Lower leg skin (tissue), 4 donors: ENCODE measurements at places on chromosomes 5 and 9. TPM values are rescaled to one million over a fixed set of nuclear protein-coding genes. Genes with fewer than 3 reads are reported as not detected.

GRCh38 chr5:158922816-158923215 is 176.9 kb downstream of the EBF1 start:
- DNase-seq: no peak

DNA sequence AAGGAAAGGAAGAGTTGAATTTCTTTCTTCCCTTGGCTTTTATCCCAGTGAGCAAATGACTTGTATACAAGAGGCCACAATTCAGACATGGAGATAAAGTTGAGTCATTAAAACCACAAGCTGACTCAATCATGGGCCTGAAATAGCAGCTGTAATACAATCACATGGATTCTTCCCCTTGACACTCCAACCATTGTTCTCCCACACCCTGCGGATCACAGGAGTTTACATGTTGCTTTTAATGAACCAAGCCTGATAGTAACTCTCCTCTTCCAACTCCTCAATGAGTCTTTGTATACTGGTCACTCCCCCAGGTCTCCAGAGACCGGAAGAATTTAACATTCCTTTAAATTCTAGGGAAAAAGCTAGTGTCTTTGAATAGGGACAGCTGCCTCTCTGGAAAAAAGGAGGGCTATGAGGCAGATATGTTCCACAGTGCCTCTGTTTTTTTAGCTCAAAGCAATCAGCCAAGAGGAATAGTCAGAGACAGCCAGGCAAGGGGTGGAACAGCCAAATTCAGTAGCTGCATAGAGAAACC is 32.4 kb downstream of the PCDHGC5 start:
- peak; percentile 78 for DNase-seq

The BAG1 gene
- total RNA-seq: 220 TPM

GRCh38 chr5:158529454-158529853 is 570.3 kb downstream of the EBF1 start:
- no peak for DNase-seq

The NR2F1-AS1 gene
- total RNA-seq: 1.0 TPM

The CD14 gene
- total RNA-seq: 17.4 TPM

GRCh38 chr5:115179394-115180164 is 9.9 kb upstream of the TRIM36 start:
- no peak for DNase-seq

- DNase-seq: no peak
Measured at GRCh38 chr5:64947031-64947430, 178.3 kb downstream of the CWC27 start.

GRCh38 chr5:164504141-164504772 is 998.8 kb downstream of the MAT2B start:
- no peak for DNase-seq

- DNase-seq: no peak
Measured at GRCh38 chr5:7927466-7928375, 58.8 kb downstream of the MTRR start.

The PCSK5 gene
- 10.2 TPM for total RNA-seq

DNA sequence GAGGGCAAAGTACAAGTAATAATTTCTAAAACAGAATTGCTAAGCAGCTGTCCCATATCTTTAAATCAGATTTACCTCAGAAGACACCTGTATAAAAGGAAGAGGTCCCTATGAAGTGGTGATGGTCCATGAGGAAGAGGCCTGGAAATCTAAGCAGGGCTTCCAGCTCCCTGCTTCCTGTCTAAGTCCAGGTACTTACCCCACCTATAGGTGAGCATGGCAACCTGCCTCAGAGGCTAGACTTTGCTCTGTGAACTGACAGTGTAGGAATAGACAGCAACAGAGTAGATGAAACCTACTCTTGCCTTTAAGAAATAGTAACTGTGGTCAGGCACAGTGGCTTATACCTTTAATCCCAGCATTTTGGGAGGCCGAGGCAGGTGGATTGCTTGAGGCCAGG is 55.8 kb upstream of the ARRDC3 start:
- no peak for DNase-seq
